KG1 (cell line): ENCODE measurements at places on chromosomes 12 and 14.

- DNase-seq: no peak
Measured at GRCh38 chr14:103311171-103311997, 22.7 kb upstream of the EIF5 start.

GRCh38 chr12:54932691-54933090 lies 51.9 kb downstream of the TESPA1 start:
- no peak for DNase-seq

DNA sequence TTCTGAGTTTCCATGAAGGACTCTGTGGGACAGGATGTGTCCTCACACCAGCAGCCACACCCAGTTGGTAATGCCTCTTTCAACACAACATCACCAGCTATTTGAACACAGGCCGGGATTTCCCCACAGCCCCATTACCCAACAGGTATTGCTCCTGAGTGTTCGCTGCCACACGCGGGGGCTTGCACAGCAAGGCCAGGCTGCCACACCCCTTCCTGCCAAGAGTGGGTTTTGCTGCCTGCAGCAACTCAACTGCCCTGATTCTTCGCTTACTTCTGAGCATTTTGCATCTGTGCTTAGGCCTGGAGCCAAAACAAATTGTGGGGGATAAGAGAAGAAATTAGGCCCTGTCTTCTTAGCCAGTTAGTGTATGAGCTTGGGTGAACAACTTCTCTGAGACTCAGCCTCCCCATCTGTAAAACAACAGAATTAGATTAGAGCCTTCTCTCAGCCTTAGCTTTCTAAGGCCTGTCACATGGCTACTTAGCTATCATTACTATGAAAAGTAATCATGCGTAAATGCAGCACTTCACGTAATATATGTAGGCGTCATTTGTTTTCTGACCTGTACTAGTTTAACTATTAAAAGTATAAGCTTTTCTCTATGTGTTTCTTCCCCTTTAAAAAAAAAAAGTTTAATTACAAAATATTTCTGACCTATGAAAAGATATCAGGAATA lies 20.0 kb downstream of the CKAP4 start:
- no peak for DNase-seq

GRCh38 chr12:43221216-43221615 lies 330.8 kb downstream of the ADAMTS20 start:
- DNase-seq: no peak

GRCh38 chr12:94660436-94660835 lies 10.1 kb upstream of the TMCC3 start:
- DNase-seq: no peak

GRCh38 chr12:126910570-126910969 lies 1356.4 kb upstream of the TMEM132C start:
- DNase-seq: no peak

DNA sequence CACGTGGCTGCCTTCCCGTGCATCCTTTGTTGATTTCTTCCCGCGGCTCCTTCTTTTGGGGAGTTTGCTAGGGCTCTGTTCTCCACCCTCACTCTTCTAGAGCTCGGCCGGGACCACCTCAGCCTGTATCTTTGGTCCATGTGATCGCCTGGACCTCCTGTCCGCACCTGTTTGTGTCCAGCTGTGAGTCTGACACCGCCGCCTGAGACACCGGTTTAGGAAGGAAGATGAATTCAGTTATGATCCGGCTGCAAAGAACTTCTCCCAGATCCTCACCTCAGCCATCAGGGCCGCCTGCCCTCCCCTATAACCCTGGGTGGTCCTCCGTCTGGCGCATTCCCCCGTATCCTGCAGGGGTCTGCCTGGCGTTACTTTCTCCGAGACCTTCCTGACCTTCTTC lies 690 bp upstream of the TDRD9 start:
- DNase-seq: no peak

- peak; percentile 100 for DNase-seq
Measured at GRCh38 chr12:122526683-122527477, at the start of the genes KNTC1 and RSRC2. Gene KNTC1 (plus strand): TSS chr12:122527249. CDS start chr12:122530064, 2,815 bp downstream. Gene RSRC2 (minus strand): TSS chr12:122526936. CDS start chr12:122526853, 83 bp downstream.

DNA sequence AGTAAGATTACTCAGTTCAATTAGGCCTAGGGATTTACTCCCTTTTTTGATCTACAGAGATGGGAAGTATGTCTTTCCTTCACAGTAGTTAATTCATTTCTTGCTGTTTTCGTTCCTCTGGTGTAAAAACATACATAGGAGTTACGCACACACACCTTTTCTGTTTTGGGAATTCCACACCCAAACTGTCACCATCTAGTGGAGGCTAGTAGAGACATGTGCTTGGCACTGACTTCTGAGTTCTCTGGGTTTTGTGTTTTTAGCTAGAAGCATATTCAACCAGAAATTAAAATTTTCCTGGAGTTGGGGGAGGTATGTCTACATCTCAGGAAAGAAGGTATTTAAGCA lies 1.4 kb downstream of the SUSD6 start:
- no peak for DNase-seq
